Coronary artery (tissue), 2 donors: ENCODE measurements at places on chromosomes 4 and X.

DNA sequence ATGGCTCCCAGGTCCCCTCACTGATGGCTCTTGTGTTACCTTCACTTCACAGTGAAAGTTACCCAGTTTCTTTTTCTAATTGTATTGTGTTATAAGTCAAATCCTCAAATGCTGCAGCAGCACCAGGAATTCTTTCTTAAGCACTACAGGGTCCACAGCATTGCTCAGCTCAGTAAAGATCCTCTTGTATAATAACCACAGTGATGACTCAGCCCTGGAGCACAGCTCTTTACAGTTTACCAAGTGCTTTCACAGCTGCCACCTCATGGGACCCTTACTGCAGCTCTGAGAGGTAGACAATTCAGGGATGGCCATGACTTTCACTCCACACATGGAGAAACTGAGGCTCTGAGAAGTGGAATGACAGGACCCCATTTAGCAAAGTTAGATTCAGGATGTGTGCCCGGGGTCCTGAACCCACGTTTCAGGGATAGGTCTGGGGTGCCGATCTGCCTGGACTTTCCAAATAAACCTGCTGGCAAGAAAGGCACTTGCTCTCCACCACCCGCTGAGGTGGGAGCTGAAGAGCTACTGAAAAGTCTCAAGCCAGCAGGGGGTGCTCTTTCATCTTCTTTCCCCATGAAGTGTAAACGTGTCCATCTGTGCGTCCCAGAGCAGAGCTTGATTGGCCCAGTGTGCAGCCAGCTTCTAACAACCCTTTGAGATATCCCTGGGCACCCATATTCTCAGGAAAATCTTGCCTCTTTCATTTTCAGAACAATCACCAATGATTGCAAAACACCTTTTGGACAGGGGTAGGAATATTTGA lies 35.7 kb upstream of the GABRQ start:
- no peak for DNase-seq

- DNase-seq, result no peak
Measured at GRCh38 chr4:173171098-173171497, 2.5 kb downstream of the GALNT7 start.

GRCh38 chr4:24330573-24330972 lies 253.8 kb downstream of the DHX15 start:
- DNase-seq, result no peak

DNA sequence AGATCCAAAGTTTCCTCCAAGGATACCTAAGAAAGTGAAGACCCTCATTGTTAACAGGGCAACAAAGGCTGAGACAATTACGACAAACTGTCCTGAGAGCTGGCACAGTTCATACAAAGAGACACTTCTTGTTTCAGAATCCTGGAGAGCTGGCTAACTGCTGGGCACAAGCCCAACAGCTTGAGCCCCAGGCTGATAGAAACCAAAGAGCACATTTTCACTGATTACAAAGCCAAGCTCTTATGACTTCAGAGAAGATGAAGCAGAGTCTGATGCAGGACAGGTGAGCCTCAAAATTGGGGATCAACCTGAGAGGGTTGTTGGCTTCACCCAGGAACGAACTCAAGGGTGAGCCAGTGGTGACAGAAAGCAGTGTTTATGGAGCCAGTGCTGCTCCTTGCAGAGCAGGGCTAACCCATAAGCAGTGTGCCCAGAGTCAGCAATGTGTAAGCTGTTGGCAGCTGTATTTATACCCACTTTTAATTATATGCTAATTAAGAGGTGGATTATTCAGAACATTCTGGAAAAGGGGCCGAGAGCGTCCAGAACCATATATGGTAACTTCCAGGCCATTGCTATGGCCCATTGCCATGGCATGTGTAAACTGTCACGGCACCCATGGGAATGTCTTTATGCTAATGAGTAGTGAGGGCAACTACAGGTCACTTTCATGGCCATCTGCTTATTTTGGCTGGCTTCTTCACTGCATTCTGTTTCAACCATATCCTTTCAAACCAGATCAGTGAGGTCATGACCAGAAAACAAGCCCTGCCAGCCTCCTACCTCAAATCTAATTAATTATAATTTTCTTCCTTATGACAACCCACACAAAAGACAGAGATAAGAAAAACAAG lies 183.7 kb downstream of the EVC2 start:
- DNase-seq, result no peak

DNA sequence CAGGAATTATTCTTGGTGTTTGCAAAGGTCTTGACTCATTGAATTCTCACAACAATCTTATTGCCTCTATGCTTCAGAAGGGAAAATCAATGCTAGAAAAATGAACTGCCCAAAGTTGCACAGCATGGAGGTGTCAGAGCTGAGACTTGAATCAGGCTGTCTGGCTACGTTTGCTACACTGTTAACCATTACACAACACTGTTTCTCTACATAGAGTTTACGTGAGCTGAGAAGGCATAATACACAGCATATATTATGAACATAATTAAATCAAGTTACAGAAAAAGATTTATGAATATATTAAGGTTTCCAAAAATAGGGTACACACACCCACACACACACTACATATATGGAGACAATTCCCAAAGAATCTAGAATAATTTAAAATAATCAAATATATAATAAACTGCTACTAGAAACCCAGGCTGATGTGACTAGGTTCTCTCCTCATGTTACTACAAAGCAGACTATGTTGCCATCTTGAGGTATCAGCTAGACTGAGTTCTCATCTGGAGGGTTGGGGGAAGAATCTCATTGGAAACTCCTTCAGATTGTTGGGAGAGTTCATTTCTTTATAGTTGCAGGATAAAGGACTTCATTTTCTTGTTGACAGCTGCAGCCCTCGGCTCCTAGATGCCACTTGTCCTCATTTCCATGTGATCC lies 1270.5 kb downstream of the ARAP2 start:
- DNase-seq, result no peak

DNA sequence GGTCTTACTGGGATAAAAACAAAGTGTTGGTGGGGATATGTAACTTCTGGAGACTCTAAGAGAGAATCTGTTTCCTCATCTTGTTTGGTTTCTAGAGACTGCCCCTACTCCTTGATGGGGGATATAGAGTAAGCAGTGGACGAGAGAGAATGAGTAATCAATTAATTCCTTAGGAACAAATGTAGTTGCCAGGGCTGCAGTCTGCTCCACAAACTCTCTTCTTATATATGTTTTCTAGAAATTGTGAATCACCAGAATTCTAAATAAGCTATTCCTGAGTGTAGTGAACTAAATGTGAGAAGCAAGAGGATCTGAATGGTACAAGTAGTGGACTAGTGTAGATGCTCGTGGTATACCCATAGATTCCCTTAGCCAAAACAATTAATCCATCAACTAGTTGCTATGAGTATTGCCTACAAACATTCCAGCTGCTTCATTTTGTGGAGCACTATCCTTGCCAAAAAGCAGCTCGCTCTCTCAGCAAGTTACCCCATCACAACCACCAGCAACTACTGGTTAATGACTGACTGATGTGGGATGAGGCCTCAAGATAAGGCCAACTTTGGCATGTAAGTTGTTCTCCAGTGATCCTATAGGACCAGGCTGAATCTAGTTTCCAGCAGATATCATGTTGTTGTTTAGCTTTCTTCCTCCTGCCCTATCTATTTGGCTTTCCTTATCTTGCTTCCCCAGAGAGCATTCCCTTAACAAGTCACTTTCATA lies 273.0 kb downstream of the SLC7A11 start:
- no peak for DNase-seq

DNA sequence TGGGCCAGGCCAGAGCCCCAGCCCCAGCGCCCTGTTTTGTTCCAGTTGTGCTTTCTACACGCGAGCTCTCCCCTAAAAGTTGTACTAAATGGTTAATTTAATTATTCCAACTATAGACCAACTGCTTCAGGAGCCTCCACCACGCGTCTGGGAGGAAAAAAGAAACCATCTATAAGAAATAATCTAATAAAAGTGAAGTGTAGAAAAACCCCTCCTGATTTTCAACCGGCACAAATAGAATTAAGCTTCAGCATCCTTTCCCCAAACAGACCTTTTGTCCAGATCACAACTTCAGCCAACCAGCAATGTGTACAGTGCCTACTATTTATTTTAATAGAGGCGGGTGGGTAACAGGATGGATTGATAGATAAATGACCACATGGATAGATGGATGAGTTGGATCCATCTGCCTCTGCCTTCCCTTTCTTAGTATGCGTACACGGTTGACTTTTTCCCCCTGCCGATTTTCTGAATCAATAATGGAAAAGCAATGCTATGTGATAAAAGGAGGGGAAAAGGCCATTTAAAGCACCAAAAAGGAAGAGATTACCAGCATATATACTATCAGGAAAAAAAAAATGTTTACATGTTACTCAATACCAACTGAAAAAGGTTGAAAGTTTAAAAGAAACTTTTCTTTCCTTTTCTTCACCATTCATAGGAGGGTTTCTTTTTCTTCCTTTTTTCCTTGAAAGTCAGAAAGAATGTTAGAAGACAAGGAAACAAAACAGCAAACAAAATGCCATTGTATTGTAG lies 3.7 kb upstream of the PHOX2B start:
- no peak for DNase-seq

DNA sequence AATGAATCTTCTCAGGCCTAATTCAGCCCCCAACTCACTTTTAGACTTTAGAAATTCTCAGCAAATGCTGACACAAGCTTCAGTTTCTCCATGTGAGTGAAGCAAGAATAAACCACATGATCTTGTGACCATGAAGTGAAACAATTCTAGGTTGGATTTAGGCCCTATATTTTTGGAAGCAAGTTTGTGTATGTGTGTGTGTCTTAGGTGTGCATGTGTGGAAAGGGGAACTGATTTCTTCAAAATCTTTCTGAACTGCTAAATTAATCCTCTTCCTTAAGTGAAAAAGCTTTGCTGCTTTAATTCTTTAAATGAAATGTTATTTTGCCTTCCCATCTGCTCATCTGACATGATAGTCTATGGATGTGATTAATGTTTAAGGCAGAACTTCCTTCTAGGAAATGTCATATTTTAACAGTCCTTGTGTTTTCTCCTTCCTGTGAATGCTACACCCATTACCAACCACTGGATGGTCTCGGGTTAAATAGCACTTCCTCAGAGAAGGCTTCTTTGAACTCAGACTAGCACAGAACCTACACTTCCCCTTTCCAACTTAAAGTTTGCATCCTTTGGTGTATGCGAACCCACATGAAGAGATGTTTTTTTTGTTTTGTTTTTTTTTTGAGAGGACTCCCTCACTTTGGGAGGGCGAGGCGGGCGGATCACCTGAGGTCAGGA lies 1.2 kb upstream of the TMEM144 start:
- no peak for DNase-seq

GRCh38 chrX:15594371-15594770 lies 6.4 kb downstream of the ACE2 start:
- DNase-seq, result no peak

DNA sequence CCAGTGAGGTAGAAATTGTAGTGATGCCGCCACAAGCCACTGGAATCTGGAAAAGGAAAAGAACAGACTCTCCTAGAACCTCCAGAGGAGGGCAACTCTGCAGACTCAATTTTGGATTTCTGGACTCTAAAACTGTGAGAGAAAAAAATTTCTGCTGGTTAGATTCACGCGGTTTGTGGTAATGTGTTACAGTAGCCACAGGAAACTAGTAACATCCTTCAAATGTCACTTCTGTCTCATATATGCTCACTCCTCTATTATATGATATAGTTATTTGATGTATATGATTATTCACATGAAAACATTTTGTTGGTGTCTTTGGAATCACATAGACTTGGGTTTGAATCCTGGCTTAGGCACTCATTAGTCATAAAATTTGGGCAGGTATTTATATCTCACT lies 18.8 kb downstream of the LDOC1 start:
- DNase-seq, result no peak

- no peak for DNase-seq
Measured at GRCh38 chrX:69255441-69256290, 90.4 kb upstream of the PJA1 start.

DNA sequence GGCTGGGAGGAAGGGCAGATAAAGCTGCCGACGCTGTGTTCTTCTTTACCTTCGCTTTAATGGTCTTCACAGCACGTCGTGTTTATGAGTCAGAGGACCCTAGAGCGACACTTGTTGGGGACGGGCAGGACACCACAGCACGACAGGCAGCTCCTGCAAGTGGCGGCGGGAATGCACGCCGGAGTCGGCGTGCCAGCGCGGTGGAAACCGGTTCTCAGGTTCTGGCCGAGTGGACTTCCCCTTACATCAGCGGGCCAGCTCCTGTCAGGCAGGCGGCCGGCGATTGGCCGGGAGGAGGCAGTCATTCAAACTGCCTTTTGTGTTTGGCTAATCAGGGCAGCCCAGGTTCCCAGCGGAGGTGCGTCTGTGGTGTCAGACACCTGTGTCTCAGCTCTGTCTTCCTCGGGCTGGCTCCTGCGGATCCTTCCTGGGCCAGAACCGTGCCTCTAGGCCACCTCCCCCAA lies 150.9 kb downstream of the SHROOM3 start:
- DNase-seq, result peak; percentile 93

- DNase-seq, result no peak
Measured at GRCh38 chr4:8291036-8291682, 21.6 kb downstream of the HTRA3 start.

DNA sequence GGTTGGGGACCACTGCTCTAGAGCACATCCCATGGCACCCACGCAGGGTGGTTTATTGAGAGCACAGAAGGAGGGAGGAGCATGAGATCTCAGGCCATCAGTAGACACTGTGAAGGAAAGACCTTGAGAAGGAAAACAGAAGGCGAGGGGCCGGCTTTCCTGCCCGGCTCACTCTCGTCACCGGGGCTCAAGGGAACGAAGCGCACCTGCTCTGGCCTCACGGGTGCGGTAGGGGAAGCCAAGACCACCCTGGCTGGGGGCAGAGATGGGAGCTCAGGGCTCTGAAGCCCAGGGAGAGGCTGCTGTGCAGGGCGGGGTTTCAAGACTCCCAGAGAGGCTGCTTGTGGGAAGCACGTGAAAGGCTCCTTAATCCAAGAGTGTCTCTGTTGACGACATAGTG lies 105.9 kb downstream of the TNIP2 start:
- no peak for DNase-seq

- no peak for DNase-seq
Measured at GRCh38 chrX:116204932-116205331, 34.4 kb downstream of the AGTR2 start.

- DNase-seq, result no peak
Measured at GRCh38 chr4:84498935-84499623, at the start of gene NKX6-1. Gene NKX6-1, minus strand, starts transcription at chr4:84499292. Its CDS starts 1,064 bp downstream, at chr4:84498228.

GRCh38 chr4:14924076-14924811 lies 78.0 kb upstream of the CPEB2 start:
- no peak for DNase-seq

DNA sequence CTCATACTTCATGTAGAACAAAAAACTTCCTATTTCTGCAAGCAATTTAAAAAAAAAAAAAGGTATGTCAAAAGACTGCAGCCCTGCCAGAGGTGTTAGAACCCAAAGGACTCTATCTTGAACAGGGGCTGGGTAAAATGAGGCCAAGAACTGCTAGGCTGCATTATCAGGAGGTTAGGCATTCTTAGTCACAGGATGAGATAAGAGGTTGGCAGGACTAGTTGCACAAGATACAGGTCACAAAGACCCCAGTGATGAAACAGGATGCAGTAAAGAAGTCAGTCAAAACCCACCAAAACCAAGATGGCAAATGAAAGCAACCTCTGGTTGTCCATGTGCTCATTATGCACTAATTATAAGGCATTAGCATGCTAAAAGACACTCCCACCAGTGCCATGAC lies 104.1 kb downstream of the ANOS1 start:
- no peak for DNase-seq
